ENCODE measurements at places on chromosomes 1 and 21. TPM values are rescaled to one million over a fixed set of nuclear protein-coding genes. Genes with fewer than 3 reads are reported as not detected.

The IL19 gene
- polyA plus RNA-seq = not detected

GRCh38 chr1:184577319-184577718, 177.3 kb downstream of the EDEM3 start:
- DNase-seq = no peak

DNA sequence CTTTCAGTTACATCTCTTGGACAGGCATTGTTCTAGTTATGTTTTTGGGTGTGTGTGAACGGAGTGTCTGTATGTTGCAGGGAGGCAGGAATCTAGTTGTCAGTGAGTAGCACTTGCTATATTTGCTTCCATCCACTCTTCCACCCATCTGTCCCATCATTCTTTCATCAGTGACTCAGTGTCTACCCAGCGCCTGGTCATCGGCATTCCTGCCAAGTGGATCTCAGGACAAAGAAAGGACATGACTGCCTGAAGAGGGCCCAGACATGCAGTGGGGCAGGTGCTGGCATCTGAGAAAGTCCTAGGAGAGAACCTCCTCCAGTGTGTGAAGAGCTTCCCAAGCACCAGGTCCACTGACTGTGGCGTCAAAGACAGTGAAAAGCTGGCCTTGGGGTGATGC, 27.3 kb upstream of the MAGOH start:
- DNase-seq = no peak

DNA sequence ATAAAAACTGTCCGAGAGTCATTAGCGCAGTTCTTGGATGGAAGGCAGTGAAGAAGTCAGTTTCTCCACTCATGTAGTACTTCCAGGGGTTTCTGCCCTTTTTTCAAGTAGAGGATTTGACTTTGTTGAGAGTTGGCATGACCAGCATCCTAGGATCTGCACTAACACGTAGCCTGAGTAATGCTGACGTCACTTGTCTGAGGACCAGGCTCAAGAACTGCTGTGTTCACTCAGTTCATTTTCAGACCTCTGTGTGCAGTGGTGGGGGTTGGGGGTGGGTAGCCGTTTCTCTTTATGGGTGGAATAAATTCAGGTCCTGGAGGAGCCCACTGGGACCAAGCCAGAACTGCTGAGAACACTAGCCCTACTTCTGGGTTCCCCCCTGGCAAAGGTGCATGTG, 53.3 kb downstream of the MRPS6 start:
- DNase-seq = no peak

DNA sequence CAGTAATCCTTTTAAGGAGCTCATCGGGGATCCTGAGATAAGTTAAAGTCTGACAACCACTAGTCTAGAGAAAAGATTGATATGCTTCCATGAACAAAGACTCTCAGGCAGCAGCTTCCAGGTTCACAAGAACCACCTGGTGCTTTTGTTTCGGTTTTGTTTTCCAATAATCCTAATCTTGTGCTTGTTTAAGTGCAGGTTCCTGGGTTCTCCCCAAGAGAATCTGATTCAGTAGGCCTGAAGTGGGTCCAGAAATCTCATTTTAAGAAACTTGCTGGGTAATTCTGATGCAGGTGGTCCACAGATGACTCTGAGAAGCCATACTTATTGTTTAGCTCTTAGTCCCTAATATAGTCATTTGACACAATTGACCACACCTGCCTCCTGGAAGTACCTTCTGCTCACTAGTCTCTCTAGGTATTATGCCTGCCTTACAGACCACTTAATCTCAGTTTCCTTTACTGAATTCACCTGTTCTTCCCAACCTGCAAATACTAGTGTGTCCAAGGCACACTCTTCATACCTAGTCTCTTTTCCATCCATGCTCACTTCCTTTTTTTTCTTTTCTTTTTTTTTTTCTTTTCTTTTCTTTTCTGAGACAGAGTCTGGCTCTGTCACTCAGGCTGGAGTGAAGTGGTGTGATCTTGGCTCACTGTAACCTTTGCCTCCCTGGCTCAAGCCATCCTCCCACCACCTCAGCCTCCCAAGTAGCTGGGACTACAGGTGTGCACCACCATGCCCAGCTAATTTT, 20.5 kb upstream of the FRRS1 start:
- no peak for DNase-seq

DNA sequence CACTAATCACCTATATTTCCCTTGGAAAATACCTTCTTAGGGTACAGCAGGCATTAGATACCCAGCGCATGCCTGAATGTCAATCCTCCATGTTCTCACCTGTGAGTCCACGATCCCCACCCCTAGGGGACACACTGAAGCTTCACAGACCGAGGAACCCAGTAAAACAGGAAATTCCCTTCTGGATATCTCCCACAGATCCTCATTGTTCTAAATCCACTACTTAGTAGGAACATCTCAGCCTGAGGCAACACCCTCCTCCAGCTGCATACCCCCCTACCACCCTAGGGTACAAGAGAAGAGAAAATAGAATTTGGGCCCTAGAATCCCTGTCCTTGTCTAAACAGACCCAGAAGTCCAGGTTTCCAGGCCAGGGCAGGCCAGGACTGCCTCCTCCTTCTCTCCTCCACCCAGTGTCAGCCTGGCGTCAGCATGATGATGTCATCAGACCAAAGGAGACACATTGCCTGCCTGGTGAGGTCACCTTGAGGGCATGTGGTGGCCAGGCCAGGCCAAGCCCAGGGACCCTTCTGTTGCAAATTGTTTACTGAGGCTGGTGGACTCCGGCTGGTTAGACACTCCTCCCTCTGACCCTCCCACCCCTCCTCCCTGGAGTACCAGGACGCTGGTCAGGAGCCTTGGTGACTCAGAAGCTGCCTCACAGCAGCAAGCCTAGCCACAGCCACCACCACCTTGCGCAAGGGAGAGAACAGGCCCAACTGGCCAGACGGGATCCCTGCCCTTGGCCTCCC, 6.2 kb downstream of the NECTIN4 start:
- DNase-seq = no peak

The LCE1E gene
- not detected for polyA plus RNA-seq

DNA sequence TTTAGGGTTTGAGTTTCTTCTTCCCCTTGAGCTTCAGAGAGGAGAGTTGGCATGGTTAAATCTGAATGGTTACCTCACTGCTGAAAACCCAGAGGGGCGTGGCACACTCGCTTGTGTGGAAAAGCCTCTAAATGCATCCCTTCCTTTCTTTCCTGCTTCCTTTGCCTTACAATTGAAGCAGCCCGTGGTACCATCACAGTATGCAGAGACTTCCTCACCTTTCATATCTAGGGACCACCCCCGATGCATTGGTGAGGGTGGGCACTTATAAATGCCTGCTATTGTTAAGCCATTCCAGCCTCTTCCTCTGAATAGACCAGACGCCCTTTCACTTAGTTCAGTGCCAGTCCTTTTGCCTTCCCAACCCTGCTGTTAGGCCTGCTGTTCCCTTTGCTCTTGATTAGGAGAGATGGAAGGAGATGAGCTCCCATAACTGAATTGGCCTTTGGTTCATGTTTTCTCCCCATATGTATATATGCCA, 21.9 kb upstream of the LAX1 start:
- DNase-seq = no peak

DNA sequence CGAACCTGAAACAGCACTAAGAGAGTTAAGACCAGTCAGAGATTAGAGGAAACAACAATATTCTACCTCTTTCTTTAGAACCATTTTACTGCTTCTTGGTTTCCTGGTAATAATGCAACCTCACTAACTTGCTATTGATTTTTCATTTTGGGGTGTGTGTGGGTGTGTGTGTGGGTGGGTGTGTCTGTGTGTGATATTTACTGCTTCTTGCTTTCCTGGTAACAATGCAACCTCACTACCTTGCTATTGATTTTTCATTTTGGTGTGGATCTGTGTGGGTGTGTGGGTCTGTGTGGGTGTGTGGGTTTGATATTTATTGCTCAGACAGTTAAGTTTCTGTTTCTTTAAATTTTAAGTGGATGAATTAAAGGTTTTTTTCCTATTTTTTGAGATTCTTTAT, 208.8 kb downstream of the LRRC7 start:
- DNase-seq = no peak

The SMPDL3B gene
- not detected for polyA plus RNA-seq

The LAD1 gene
- polyA plus RNA-seq = 13.6 TPM

DNA sequence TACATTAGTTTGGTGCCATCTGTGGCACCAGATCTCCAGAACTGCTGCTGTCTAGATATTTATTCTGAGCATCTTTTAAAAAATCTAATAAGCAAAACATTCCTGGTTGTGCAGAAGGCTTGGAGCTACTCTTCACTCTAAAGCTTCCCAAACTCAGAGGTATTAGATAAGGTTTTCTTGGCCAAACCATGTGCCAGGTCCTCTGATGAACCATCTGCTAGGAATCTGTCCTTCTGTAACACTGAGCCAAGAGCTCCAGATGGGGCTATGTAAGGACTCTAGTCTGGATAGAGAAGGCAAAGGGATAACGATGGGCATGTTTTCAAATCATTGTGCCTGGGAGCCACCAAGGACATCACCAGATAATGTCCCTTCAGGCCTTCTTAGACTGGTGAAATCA, 410.6 kb downstream of the NTNG1 start:
- DNase-seq = no peak

The ZFP69B gene
- polyA plus RNA-seq = not detected
